Lower leg skin (tissue), 4 donors: ENCODE measurements at places on chromosomes 5 and 9. TPM values are rescaled to one million over a fixed set of nuclear protein-coding genes. Genes with fewer than 3 reads are reported as not detected.

GRCh38 chr9:127595611-127596010 is 16.5 kb upstream of the STXBP1 start:
- DNase-seq = no peak

DNA sequence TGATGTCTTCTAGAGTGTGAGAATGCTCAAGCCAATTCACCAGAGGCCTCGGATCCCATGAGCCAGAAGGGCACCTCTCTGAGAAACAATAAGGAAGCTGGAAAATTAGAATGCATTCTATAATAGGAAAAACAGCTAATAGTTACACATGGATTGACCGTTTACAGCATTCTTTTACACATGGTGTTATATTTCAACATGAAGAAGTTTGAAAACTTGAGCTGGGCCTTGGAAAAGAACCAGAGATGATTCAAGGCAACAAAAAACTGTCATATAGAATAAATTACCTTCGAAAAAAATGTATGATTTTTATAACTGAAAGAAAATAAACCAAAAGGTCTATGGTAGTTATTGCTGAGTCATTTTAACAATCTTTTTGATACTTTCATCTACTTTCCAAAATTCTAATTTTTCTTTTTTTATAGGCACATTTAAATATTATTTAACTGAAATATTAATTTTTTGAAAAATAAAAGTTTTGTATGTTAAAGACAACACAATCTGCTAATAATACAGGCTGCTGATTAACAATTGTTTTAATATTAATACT is 6.2 kb downstream of the SH3TC2 start:
- DNase-seq = no peak

Gene GRAMD2B
- 58.9 TPM for total RNA-seq

Gene NIPSNAP3A
- total RNA-seq = 30.1 TPM

- no peak for DNase-seq
Observed at GRCh38 chr5:83220331-83220730, 143.0 kb downstream of the XRCC4 start.

DNA sequence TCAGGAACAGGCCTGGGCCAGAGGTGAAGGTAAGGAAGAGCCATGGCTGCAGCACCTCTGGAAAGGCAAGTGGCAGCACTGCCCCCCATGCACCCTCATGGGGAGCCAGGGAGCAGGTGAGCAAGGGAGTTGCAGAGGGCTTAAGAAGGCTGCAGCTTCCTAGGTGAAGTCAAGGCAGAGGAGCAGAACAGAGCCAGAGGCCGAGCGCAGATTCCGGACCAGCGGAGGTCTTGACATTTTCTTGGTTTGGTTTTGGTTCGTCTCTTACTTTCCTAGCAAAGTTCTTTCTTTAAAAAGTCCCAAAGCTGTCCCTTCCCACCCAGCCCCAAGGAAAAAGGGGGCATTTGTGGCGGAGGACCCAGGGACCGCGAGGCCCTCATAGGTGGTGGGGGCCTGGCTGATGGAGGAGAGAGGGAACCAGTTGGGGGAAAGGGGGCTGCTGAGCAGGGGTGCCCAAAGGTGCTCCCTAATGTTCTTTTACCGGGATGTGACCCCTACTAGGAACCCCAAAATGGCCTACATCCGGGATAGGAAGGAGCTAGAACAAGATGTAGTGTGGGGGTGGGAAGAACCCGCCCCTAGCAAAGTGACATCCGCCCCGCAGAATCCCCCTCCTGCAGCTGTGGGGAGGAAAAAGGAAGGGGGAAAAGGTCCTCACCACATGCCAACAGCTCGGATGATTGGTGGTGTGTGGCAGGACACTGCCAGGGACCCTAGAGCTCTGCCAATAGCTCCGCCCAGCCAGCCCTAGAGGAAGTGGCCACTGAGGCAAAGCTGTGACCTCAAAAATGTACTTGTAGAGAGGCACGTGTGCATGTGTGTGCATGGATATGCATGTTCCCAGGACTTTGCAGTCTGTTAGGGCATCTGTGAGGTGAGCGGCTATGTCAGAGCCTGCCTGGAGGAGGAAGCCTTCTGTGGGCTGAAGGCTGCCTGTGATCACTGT is 914 bp upstream of the CD72 start:
- peak; percentile 87 for DNase-seq

Gene DRD1
- 0.23 TPM for total RNA-seq
